ENCODE measurements at places on chromosomes 13 and 19.

DNA sequence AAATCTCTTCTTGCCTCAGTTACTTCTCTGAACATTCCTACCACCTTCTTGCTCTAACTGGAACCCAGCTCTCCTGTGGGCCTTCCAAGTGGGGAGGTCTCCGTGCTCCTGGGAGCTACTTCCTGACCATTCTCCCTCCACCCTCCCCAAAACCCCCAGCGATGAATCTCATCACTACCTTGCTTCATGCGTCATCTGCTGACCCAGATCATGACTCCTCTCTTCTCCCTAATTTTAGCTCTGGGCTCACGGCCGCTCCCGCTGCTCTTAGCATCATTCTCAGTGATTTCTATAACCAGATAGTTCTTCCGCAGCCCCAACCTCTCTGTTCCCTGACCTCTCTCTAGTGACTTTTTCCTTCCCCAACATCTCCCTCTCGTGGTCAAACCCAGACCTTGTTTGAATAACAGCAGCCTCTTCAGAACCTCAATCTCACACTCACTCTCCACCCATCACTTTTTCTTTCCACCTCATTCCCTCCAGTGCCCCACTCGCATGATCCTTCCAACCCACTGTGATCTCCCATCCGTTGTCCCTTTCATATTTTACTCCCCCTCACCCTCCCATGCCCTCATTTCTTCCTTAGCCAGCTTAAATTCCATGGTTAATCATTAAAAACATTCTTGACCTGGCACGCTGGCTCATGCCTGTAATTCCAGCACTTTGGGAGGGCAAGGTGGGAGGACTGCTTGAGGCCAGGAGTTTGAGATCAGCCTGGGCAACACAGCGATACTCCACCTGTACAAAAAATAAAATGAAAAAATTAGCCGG is 21.8 kb downstream of the MRPS12 start:
- DNase-seq, result peak; percentile 48

GRCh38 chr19:17889609-17890214 is 18.0 kb downstream of the SLC5A5 start:
- DNase-seq, result no peak

GRCh38 chr19:15170345-15170744 is 30.4 kb downstream of the NOTCH3 start:
- no peak for DNase-seq

- DNase-seq, result no peak
These were observed 56.2 kb upstream of the AKAP11 start for GRCh38 chr13:42215578-42216421.

- DNase-seq, result no peak
These were observed 104.5 kb downstream of the URI1 start for GRCh38 chr19:30046522-30046921.

GRCh38 chr19:51440846-51441409 is 17.3 kb downstream of the SIGLEC8 start:
- DNase-seq, result peak; percentile 61

GRCh38 chr19:34228762-34229161 is 25.6 kb upstream of the GARRE1 start:
- DNase-seq, result no peak

GRCh38 chr13:110319774-110320509 is 12.9 kb downstream of the COL4A2 start:
- DNase-seq, result peak; percentile 11

DNA sequence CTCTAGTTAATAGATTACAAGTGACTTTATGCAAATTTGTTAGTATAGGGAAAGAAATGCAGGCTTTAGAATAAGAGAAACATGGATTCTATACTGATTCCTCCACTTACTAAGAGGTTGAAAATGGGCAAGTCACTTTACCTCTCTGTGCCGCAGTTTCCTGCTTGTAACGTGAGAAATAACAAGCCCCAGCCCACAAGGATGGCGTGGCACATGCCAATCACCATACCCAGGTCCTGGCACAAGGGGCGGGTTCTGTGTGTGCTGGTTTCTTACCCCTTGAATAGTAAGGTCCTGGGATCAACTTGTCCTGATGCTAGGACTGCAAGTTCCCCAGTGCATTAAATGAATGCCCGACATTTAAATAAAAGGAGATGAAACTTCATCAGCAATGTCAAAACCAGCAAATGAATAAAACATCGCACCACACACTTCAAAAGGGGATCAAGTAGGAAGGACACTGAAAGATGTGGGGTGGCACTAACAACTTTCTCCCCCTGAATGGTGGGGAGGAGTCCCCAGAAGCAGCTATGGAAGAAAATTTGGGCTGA is 7.9 kb upstream of the SIGLEC9 start:
- DNase-seq, result no peak

DNA sequence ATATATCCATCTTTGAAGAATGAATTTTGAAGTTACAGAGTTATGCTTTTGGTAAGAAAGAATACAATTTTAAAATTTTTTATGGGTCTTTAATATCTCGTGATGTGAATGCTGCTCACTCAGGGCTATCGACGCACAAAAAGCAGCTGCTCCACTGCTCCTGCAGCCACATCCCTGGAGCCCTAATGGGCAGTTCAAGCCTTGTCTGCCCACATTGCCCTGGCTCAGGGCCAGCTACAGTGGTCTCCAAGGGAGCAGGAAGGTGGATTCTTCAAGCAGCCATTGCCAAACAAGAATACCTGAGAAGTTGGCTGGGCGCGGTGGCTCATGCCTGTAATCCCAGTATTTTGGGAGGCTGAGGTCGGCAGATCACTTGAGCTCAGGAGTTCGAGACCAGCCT is 85.8 kb downstream of the IPO5 start:
- no peak for DNase-seq

- DNase-seq, result no peak
These were observed 1.3 kb upstream of the GNG7 start for GRCh38 chr19:2703691-2704216.

All from suppressor macrophage treated with lipopolysaccharide for 4 hours (primary cell).